ENCODE measurements at places on chromosomes 2 and 18.

GRCh38 chr2:80019571-80020460 is 284.7 kb downstream of the LRRTM1 start:
- no peak for DNase-seq

- no peak for DNase-seq
These were observed 64.4 kb upstream of the REV1 start for GRCh38 chr2:99554238-99554637.

DNA sequence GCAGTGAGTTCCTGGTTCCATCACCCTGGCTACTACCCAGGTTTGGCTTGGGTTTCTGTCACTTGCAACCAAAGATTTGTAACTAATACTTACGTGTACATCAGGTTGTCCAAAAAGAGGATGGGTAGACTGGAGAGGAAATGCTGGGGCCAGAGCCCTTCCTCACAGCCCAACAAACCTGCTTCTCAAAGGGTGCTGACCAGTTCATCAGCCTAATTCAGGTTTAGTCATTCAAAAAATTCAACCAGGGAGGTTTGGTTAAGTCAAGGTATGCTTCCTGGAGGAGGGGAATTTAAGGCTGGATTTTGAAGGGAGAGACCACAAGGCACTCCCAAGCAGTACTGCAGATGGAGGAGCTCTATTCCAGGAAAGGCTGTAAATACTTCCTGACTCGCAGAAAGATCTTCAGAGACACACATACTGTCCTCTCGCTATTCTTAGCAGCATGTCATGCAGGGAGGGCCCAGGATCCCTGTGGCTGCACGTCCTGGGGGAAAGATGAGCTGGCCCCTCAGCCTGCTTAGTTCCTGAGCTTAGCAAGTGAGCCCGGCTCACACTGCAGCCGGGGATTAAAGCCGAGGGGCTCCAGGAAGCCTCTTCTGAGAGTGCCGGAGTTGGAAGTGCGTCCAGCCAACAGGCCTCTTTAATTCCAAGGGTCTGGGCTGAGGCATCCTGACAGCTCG is 40.0 kb upstream of the BIN1 start:
- no peak for DNase-seq

- no peak for DNase-seq
These were observed 41.8 kb downstream of the LRP2 start for GRCh38 chr2:169320561-169320960.

DNA sequence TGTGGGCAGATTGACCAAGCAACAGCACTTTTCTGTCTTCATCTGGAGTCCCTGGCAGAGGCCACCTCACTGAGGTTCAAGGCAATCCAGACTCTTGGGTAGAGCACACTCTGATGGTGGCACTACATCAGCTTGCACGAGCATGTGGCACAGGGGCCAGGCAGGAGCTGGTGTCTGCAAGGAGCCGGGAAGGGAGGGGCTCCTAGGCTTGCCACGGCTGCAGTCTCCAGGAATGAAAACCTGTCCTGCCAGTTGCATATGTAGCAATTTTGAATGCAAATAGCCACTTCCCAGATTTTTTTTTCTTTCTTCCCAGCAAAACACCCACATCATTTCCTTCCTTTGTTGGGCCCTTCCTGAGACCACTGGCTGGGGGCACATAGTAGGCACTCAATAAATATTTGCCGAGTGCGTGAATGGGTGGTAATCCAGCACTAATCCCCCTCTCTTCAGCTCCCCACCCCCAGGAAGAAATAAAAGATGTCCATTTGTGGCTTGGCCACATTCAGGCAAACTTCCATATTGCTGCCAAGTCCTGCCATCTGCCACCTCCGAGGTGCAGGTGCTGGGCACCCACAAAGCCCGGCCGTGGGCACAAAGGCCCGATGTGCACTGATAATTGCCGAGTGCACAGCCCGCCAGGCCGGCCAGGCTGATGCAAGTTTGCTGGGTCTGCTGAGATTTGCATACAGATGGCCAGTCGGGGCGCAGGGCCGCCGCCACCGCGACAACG is 72.4 kb downstream of the MYCN start:
- DNase-seq, result no peak

DNA sequence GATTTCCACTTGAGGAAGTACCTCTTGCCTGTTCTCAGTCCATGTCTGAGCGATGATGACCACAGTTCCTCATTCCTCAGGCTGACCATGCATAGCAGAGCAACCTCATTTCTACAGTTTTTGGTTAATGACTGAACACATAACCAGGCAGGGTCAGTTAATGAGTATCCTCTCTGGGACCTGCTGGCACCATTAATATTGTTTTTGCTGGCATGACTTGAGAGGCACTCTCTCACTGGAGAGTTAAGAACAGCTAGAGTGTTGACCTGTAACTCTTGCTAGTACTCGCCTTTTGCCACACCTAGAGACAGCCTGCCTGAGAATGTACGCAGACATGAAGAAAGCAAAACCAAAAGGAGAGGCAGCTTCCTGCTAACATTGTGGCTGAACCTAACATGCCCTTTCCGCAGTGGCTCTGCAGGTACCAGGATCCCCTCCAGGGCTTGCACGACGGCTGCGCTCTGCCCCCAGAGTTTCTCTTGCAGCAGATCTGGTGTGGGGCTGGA is 23.9 kb downstream of the PECR start:
- DNase-seq, result peak; percentile 41

- DNase-seq, result no peak
These were observed 59.9 kb upstream of the CYRIA start for GRCh38 chr2:16725549-16725948.

GRCh38 chr2:68251855-68252399 is 405 bp downstream of the PPP3R1 start:
- peak; percentile 44 for DNase-seq

GRCh38 chr2:217691920-217692666 is 310.7 kb downstream of the TNS1 start:
- DNase-seq, result no peak

DNA sequence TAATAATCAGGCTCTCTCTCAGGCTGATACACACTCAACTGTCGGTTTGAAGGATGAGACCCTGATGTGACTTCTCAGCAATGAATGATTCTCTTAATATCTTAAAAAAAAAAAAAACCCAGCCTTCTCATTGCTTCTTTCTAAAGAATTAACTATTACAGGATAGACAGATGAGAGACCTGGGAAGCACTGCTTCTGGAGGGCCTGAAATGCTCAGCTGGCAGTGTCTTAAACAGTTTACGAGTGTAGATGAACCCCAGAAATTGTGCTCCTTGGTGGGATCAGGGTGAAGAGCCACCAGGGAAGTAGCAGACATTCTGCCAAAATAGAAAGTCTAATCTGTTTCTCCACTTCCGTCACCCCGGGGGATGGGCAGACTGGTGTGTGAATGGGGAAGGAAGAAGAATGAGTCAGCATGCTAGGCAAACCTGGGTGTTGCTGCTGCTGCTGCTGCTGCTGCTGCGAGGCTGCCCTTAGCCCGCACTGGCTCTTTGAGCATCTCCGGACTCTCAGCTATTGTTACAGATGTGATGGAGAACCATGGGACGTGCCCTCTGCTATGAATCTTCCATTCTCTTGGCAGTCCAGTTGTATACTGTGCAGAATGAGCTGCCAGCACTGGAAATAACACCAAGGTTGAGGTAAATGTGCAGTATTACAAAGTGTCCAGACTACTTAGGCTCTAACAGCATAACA is 158.4 kb downstream of the SETBP1 start:
- peak; percentile 38 for DNase-seq

DNA sequence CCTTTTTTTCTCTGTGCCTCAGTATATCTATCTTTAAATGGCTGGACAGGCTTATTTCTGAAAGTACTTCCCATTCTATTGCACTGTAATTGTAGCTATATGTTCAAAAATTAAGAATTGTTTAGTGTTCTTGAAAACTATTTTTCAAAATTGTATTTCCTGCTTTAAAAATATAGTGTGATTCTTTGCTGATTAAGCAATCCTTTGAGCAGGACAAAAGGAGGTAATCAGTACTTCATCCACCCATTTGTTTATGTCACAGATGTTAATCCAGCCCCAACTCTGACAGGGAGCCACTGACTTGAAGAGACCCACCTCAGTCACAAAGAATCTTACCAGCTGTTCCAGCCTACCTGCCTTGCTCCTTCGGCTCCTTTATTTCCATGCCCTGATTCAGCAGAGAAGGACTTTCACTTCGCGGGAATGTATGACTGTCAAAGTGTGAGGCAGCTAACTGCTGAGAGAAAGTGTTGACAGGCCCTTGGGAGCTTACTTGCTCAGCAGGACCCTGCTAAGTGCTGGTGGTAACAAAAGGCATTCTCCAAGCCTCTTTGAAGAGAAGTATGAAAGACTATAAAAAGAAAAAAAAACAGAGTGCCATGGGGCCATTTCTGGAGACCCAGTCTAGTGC is 393.3 kb upstream of the CYRIA start:
- no peak for DNase-seq

GRCh38 chr2:200693836-200694470 is 108.1 kb downstream of the AOX1 start:
- DNase-seq, result no peak

- DNase-seq, result peak; percentile 2
These were observed 111.3 kb downstream of the ESCO1 start for GRCh38 chr18:21489119-21489750.

DNA sequence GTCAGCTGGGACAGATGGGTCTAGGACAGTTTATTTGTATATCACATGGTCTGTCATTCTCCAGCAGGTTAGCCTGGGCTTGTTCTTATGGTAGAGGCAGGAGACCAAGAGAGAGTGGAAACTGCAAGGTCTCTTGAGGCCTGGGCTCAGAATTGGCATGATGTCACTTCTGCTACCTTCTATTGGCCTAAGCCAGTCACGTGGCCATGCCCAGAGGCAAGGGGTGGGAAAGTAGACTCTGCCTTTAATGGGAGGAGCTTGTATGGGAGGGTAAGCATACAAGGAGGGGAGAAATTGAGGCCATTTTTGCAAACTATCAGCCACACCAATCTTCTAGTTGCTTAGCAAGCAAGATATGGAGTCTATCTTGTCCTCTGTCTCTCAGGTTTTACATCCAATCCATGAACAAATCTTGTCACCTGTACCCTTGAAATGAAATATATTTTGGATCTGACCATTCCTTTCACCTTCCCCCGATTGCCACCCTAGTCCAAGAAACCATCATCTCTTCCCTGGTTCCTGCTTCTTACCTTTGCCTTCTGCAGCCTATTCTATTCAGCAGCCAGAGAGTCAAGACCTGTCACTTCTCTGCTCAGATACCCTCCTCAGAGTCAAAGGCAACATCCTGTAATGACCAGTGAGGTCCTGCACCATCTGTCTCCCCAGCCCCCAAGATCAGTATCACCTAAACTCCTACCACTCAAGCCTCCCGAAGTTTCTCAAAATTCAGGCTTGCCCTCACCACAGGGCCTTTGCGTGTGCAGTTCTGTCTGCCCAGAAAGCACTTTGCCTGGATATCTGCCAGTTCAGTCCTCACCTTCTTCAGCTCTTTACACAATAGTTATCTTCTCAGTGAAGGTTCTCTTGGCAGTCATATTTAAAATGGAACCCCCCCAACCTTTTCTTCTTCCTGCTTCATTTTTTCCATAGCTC is 240.0 kb downstream of the LOXHD1 start:
- DNase-seq, result no peak

DNA sequence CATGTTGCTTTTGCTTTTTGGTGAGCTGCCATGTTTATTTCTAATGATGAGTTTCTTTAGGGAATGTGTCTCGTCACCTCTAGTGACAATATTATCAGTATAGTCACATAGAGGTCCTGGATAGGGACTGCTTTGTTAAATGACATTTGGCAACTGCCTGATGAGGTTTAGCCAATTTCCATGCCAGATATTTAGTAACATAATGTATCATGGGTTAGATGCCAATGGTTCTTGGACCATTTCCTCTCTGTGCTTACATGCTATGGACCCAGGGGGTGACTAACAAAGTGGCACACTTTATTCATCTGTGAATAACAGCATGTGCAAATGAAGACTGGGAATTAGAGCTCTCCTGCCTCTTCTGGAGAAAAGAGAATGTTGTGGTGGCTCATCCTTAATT is 56.2 kb upstream of the RAB27B start:
- DNase-seq, result no peak

GRCh38 chr18:32877371-32877770 is 104.5 kb upstream of the KLHL14 start:
- DNase-seq, result no peak

- DNase-seq, result no peak
These were observed 74.3 kb upstream of the ADAM23 start for GRCh38 chr2:206368933-206369569.

GRCh38 chr2:182728014-182728413 is 12.0 kb downstream of the DNAJC10 start:
- DNase-seq, result no peak

- DNase-seq, result no peak
These were observed 195.3 kb downstream of the FHOD3 start for GRCh38 chr18:36492604-36493329.

- no peak for DNase-seq
These were observed 13.7 kb downstream of the ELP2 start for GRCh38 chr18:36143391-36143790.

GRCh38 chr2:35343135-35343534 is 1012.4 kb upstream of the CRIM1 start:
- no peak for DNase-seq

Measured in activated CD4-positive, alpha-beta T cell treated with anti-CD3 and anti-CD28 coated beads, Interleukin-2, amount 50 U/mL, for 1 hour (primary cell).